ENCODE measurements at places on chromosomes 11 and 22.

DNA sequence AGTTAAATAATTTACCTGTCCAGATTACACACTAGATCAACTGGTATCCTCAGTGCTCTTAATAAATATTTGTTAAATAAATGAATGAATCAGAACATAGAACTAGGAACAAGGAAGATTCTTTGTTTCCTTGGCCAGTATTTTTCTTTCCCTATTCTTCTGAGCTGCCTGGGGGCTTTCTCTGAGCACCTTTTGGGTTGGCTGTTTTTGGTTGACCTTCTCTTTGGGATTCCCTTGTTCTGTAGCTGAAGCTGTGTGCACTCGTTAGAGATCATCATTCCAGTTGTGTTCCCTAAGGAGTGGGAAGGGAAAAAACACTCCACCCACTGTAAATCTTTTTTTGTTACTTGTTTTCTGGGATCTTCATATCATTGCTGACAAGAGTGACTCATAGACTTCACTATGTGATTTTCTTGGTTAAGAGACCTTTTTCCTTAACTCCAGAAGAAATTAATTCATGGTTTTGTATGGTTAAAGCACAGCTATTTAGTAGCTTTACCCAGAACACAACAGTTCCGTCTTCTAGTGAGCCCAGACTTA lies 84.3 kb downstream of the STIM1 start:
- DNase-seq, result no peak

- no peak for DNase-seq
These were observed 35.3 kb downstream of the BCR start for GRCh38 chr22:23215294-23216241.

DNA sequence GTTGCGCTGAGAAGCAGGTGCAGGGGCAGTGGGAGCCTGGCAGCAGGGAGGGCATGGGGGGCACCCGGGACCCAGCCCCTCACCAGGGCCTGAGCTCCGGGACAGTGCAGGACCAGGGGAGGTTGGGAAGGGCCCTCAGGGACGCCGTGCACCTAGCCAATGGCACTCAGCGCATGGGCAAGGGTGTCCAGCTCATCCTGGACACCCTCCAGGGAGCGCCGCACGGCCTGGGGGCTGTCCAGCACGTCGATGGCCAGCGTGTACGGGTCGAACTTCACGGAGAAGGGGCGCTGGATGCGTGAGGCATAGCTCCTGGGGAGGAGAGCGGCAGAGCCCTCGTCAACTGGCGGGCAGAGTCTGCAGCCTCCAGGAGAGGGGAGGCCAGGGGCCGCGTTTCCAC lies 3.1 kb upstream of the INS start:
- no peak for DNase-seq

- DNase-seq, result no peak
These were observed 1.9 kb upstream of the RFPL3 start for GRCh38 chr22:32355760-32356159.

DNA sequence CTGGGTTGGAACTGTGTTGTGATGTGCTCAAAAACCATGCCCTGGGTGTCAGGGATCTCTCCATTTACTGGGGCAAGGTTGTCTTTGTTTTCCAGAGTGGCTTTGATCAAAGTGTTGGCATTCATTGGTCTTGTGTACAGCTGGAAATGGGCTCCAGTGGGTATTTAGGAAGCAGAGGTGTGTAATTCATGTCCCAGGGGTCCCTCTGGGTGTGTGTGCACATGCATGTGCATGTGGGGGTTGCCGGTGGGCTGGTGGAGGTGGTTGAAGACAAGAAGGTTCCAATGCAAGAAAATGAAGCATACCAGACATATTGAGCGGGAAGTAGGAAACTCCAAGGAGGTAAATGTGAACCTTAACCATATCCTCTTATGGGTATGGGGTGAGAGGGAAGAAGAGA lies 121.7 kb downstream of the ME3 start:
- no peak for DNase-seq

- no peak for DNase-seq
These were observed 217.4 kb downstream of the BARX2 start for GRCh38 chr11:129593098-129593497.

Data from stimulated activated CD4-positive, alpha-beta T cell treated with anti-CD3 and anti-CD28 coated beads, Interleukin-4, amount 100 ng/mL, for 1 hour (primary cell).